ENCODE measurements at places on chromosomes 11 and 22. TPM values are rescaled to one million over a fixed set of nuclear protein-coding genes. Genes with fewer than 3 reads are reported as not detected.

OR52W1 gene
- not detected for polyA plus RNA-seq

RAB36 gene
- 1.7 TPM for polyA plus RNA-seq

MAPK8IP2 gene
- 3.5 TPM for polyA plus RNA-seq

OR9Q2 gene
- not detected for polyA plus RNA-seq

CARNS1 gene
- polyA plus RNA-seq = 0.84 TPM

MRGPRE gene
- not detected for polyA plus RNA-seq
